ENCODE measurements at places on chromosomes 4 and X.

DNA sequence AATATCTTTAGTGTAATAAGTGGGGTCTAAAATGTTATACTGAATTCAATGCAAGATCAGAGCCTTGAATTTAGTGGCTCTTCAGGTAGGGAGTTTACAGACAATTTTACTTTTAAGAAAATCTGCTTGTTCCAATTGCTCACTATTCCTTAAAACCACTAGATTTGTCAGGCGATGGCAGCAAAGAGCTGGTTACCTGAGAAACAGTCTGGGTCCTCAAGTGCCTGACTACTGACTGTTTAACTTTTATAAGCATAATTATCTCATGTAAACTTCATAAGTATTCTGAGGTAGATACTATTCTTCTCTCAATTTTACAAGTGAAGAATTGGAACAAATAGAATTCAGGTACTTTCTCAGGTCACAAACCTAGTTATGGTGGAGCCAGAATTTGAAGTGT is 84.3 kb downstream of the RRAGB start:
- DNase-seq, result no peak

DNA sequence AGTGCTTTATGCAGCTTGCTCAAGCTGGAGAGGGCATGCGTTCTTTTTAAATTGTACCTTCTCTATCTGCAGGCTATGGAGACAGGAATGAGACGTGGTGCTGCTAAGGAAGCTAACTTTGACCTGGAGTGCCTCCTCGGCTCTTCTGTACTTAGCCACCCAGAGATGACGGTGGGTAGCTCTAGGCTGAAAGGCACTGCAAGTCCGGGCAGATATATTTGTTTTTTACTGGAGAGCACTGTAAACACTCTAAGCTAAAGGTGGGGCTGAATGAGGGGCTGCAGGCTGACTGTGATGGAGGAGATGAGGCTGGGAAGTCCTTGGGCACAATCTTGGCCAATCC is 12.1 kb downstream of the ELF4 start:
- DNase-seq, result no peak

DNA sequence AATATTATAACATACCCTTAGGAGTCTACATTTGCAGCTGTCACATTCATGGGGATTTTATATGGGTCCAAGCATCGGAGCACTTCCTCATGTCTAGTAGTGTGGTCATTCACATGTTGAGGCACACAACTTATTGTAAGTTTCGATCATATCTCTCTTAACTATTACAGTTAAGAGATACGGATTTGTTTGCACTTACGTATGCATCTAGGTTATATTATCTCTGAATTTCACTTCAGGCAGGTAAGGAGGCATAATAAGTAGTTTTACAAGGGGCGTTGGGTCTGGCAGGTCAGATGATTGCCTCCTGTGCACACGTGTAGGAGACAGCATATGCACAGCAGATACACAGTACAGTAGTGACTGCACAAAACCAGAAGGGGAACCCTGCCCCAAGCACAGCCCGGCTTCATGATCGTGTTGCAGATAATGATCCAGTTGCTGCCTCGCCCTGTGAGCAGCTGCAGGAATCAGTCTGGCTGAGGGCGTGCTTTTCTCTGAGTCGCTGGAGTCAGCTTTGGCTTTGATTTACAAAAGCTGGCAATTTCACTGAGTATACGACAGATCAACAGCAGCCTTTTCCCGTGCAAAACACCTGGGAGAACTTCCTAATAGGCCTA is 302.9 kb upstream of the GATB start:
- no peak for DNase-seq

GRCh38 chr4:23773884-23774636 is 115.8 kb downstream of the PPARGC1A start:
- no peak for DNase-seq

GRCh38 chrX:86383681-86384540 is 235.7 kb downstream of the DACH2 start:
- no peak for DNase-seq

DNA sequence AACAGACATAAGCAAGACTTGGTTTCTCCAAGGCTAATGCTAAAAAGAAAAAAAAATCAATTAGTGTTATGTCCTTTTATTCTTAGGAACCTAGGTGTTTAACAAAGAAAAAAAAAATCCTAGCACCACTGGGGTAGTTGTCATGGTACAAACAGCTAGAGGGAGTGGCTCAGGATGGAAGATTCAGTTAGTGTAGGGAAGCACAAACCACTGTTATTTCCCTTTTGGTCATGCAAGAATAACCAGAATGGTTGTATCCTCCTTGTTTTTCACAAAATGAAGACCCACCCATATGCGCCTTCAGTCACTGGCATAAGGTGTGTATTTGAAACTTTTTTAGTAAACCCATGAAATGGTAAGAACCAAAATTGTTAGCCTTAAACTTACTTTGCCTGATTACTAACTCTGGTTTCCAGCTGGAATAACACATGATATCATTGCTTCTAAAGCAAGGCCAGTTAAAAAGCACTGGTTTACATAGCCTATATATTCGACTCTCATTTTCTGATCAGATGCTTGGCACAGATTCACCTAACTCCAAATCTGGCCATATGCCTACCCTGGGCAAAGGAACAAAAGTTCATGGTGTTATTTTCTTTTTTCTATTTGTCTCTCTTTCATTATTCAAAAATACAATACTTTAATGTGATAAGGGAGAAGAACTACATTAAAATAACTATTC is 132.6 kb downstream of the SCFD2 start:
- DNase-seq, result no peak

- DNase-seq, result no peak
Measured at GRCh38 chr4:7218686-7219085, 26.3 kb downstream of the SORCS2 start.

- no peak for DNase-seq
Measured at GRCh38 chr4:151887816-151888180, 127.0 kb upstream of the GATB start.

GRCh38 chrX:15499976-15500375 is 631 bp upstream of the BMX start:
- no peak for DNase-seq

GRCh38 chr4:158090323-158090722 is 82.5 kb downstream of the GASK1B start:
- DNase-seq, result no peak

- no peak for DNase-seq
Measured at GRCh38 chr4:6507345-6507744, 34.9 kb upstream of the PPP2R2C start.

DNA sequence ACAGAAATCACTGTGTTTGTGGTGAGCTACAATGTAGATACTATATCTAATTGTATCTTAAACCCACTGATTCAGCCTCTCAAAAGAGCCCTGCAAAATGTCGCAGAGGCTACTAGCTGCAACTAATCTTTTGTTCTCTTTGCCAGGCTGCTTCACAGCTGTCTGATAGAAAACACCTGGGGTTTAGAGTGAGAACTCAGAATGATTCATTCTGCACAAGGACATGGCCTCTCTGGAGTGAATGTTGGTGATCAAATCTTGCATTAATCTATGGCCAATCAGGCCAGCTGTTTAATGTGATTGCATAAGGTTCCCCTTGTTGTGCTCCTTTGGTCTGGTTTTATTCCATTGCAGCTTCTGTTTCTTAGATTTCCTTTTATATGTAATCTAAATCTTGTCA is 100.3 kb downstream of the EMCN start:
- no peak for DNase-seq

DNA sequence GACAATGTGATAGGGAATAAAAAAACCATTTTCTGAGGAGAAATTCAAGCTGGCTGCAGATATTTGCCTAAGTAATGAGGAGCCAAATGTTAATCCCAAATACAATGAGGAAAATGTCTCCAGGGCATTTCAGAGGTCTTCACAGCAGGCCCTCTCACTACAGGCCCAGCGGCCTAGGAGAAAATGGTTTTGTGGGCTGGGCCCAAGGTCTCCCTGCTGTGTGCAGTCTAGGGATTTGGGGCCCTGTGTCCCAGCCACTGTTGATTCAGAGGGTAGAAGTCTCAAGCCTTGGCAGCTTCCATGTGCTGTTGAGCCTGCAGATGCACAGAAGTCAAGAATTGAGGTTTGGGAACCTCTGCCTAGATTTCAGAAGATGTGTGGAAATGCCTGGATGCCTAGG is 778.7 kb downstream of the CENPC start:
- DNase-seq, result no peak

- no peak for DNase-seq
Measured at GRCh38 chr4:26406346-26406975, 83.8 kb downstream of the CCKAR start.

DNA sequence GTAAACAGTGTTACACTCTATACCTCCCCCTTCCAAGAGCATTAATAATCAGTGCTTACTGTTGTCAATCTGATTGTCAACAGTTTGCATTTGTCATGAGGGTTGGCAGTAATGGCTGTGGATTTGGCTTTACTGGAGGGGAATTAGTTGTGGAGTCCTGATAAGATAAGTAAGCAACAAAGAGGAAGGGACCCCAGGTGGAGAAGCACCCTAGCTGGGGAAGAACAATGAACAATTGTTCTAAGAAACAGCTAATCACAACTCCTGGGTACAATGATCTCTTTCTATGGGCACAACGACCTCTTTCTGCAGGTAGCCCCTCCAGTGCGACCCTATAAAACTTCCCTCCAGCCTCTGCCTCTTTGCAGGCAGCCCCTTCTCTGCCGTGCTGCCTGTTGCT is 53.2 kb upstream of the CDKN2AIP start:
- no peak for DNase-seq

- DNase-seq, result no peak
Measured at GRCh38 chrX:130174045-130174704, 2.4 kb downstream of the RAB33A start.

GRCh38 chr4:56160636-56161035 is 211.9 kb downstream of the CEP135 start:
- DNase-seq, result no peak

- DNase-seq, result no peak
Measured at GRCh38 chrX:93673056-93673868, at the start of gene NAP1L3. Gene NAP1L3 (minus strand): TSS chrX:93673578. CDS start chrX:93673304, 274 bp downstream.

Data from SW 1271 (cell line).